H7 (cell line): ENCODE measurements at places on chromosomes 5 and 9.

DNA sequence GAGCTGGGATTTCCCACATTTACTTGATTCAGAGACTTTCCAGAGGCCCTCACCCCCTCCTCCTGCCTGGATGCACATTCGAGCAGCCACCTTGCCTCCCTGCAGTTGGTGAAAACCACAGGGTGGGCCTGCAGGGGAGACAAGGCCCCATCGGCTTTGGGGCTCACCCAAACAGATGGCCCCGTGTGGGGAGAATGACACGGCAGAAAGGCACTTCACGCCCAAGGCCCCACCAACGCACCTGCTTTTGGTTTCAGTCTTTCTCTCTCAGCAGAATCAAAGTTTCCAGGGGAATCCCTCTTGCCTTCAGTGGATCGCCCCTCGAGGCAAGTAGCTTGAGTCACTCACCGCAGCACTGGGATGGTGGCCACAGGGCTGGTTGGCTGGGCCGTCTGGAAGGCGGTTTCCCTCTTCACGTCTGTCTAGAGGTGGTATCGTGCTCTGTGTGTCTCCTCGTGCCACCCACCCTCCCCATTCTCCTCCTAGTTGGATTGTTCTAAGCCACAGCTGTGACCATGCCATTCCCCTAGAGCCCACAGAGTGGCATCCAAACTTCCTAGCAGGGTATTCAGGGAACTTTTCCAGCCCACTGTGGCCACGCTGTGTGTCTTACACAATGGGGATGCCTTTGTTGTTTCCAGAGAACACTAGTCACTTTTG lies 31.8 kb downstream of the SEC61B start:
- no peak for DNase-seq

DNA sequence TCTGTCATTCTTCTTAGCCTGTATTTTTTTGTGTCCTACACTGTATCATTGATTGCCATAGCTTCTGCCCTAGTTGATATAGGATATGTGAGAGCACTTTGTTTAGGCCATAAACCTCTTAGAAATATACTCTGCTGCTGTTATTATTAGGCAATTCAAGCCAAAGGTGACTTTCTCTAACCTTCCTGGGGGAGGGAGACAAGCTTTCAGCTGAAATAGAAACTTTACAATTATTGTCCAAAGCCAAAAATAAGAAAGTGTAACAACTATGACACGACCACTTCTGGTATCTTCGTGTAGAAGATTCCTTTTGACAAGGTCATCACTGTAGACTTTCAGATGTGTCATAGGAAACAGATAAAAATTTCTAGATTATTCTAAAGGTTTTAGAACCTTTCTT lies 12.2 kb upstream of the CSNK1A1 start:
- DNase-seq = no peak

DNA sequence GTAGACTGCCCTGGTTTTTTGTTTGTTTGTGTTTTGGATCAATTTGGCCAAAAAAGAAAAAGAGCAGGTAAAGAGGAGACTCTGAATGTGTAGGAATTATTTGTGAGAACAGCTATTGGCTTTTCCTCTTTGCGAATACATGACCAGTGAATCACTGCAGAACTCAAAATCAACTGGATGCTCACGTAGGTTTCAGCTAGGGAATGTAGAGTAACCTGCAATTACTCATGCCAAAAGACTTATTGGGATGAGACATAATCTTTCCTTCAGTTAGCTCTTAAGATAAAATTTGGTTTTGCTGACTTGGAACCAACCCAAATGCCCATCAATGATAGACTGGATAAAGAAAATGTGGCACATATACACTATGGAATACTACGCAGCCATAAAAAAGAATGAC lies 348.0 kb downstream of the NPR3 start:
- DNase-seq = no peak

- DNase-seq = no peak
Measured at GRCh38 chr9:120463765-120464164, 116.2 kb downstream of the CDK5RAP2 start.

DNA sequence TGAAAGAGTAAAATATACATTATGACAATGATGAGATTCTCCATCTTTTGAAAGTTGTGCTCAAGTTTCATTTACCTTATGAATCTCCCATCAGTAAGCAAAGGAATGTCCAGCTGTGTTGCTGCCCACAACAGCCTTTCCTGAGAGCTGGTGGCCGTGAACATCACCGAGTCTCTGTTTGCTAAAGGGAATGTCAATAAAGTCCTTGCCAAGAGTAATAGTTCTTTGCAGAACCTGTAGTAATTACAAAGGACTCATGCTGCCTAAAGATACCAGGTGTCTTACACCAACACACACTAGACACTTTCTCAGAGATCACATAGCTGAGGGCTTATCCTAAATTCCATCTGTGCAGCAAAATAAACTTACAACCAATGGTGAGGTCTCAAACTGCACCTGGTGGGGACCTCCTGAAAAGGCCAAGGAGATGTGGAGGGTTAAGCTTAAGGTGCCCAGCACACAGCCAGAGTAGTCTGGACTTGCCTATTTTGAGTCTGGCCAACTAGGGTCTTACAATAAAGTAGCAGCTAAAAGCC lies 111.1 kb upstream of the DAPK1 start:
- no peak for DNase-seq

DNA sequence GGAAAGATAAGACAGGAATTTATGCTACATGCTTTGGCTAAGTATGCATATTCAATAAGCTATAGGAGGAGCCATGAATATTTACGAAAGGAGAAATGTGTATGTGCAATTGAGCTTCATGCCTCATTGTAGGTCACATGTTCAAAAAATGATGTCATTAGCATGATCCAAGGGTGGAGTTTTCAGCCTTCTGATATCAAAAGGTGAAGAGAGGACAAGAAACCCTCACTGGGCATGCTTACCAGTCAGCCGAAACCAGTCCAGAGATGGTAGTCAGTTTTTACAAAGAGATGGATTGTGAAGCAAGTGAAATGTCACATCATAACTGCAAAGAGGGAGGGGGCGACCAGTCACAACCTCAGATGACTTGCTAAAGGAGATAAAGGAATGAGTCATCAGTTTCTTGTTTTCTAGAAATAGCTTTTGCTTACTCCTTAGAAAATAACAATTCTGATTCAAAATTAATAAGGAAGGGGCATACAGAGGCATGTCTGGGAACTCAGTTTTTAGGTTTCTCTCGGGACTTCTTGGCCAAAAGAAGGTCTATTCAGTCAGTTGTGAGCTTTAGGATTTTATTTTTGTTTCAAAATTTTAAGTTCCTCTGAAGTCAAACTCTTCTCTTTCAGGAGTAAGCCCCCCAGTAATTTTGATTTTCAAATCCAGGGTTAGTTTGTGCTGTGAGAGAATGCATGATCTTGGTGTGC lies 1067.8 kb upstream of the EDIL3 start:
- no peak for DNase-seq

DNA sequence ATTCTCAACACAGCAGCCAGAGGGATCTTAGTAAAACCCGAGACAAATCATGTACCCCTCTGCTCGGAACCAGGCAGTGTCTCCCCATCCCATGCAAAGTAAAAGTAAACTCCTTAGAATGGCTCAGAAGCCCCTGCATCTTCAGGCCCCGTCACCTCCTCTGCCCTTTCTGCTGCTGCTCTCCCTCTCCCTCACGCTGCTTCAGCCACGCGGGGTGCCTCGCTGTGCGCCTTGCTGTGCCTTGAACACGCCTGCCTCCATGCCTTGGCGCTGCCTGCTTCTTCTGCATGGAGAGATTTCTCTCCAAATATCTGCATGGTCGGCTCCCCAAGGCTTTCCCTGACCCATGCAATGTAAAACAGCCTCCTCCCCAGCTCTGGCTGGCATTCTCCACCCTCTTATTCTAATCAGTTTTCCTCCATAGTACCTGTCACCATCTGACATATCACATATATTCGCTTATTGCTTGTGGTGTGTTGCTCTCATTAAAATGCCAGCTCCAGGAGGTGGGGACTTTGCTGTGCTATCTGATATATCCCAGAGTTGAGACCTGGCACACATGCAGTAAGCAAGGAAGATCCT lies 8.0 kb downstream of the GPRIN1 start:
- no peak for DNase-seq

- no peak for DNase-seq
Measured at GRCh38 chr5:63255594-63255993, 677.0 kb downstream of the LRRC70 start.

DNA sequence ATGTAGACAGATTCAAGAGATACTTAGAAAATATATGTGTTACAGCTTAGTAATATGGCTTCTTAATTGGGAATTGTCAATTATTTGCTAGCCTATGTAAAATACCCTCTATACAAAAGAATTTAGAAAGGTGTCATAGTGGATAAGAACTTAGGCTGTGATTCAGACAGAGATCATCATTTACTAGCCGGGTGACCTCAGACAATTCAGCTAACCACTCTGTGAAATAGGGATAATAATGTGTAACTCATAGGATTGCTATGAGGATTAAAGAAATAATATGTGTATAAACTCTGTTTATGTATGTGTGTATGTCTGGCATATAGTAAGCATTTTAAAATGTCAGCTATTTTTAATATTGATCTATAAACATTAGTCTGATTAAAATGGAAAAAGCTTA lies 5.9 kb upstream of the LARS1 start:
- no peak for DNase-seq

- DNase-seq = no peak
Measured at GRCh38 chr5:60010328-60010727, 116.8 kb upstream of the PDE4D start.

- DNase-seq = no peak
Measured at GRCh38 chr5:129698661-129699060, 49.2 kb upstream of the MINAR2 start.

GRCh38 chr5:132372127-132372526 lies 2.6 kb downstream of the SLC22A5 start:
- DNase-seq = no peak

GRCh38 chr5:161096581-161096980 lies 244.6 kb upstream of the ATP10B start:
- no peak for DNase-seq

DNA sequence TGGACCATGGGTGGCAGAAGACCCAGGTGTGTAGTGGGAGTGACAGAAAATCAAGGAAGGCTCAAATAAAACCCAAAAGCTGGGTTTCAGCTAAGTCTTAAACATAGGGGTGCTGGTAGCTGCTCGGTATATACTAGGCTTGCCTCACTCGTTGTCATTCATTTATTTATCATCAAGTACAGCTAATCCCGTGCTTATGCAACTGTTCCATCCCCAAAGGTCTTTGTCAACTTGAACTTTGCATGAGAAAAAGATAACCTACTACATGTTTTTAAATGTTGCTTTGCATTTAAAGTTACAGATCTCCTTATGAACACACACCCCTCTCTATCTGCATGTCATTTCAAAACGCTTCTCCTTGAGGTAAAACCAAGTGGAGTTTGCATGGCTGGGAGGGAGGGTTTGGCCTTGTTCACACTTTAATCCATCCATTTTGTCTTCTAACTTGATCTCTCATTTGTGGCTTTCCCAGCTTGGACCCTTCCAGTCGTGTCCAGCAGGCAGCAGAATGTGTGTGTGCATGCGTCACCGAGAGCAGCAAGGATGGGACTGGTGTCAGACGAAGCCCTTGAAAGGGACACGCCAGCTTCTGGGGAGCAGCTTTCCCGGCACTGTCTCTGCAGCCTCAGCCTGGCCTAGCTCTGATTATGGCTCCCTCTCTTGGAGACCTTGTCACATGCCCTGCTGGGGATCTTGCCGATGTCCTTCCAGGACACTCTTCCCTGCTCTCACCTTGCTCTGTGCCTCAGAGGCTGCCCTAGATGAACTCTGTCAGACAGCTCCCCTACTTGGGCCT lies 133.5 kb downstream of the GADD45G start:
- DNase-seq = peak; percentile 68

DNA sequence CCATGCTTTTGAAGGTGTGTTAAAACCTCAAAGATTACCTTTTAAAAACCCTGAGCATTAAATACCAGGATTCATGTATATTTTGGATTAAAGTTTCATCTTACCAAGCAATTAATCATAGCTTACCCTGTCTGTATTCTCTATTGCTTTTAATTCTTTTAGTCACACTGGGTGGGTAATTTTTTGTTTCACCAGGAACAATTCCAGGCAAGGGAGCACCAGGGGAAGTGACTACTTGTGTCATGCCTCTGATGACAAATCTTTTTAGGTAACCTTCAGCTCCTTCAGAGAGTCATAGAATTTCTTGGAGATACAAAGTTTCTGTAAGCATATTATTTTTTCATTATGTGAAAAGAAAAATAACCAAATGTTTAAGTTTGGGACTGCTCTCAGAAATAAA lies 33.4 kb upstream of the ANXA1 start:
- DNase-seq = no peak

GRCh38 chr5:137234973-137235943 lies 263.9 kb downstream of the SPOCK1 start:
- DNase-seq = no peak

DNA sequence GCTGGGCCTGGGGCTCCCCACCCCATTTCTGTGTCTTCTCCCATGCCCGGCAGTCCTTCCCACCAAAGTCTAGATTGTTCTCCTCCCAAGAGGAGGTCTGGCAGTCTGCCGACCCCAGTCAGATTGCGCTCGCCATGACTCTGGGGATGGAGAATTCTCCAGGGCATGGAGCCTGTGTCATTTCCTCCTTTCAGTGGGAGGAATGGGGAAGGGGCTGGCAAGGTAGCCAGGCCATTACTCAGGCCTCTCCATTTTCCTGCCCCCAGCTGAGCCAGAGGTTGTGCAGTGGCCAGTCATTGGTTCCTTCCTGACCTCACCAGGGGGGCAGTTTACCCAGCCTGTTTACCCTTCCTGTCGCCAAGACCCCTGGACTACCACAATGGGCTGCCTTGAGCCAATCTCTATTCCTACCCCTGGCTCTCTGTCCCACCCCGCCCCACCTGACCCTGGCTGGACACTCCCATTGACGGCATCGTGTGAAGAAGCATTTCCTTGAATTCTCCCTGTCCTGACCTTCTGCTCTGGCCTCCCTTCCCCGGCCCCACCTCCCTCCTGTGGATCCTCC lies 628 bp downstream of the SYNPO start:
- DNase-seq = no peak

DNA sequence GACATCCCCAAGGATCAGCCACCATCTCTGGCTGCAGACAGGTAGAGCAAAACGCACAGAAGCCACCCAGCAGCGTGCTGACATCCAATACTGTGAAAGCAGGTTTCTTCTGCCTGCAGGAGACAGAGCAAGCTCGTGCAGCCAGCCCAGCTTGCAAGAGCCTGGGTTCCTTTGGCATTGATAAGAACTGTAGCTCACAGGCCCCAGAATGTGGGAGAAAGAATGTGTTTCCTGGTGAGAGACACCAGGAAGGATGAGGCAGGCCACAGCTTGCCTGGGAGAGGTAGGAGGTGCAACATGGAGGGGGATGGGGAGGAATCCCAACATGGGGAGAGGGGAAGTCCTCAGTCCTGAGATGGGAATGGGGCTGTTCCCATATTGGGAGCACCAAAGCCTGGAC lies 34.0 kb upstream of the ARAP3 start:
- DNase-seq = peak; percentile 49

DNA sequence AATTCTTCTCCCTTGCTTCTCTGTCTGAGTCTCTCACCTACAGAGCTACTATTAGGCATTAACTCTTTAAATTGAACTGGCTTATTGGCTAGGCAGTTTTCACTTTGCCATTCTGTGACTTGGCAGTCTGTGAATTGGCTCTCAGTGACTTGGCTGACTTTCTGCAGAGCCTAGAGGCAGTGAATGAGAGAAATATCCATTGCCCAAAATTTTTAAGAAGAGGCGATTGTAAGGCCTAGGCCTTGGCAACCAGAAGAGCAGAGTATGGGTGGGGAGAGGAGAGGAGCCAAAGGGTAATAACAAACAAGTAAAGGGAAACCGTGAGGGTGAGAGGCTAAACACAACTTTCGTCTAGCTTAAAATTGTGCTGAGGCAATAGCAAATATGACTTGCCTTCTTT lies 176.7 kb downstream of the PRR16 start:
- no peak for DNase-seq
